ENCODE measurements at places on chromosomes 13 and 19.

GRCh38 chr13:58165617-58166016, 534.1 kb downstream of the PCDH17 start:
- DNase-seq = no peak

GRCh38 chr19:6264803-6265202, 15.0 kb downstream of the MLLT1 start:
- no peak for DNase-seq

GRCh38 chr19:29860492-29860891, 48.7 kb downstream of the CCNE1 start:
- no peak for DNase-seq

GRCh38 chr19:8965887-8966286, 44.3 kb downstream of the MUC16 start:
- DNase-seq = no peak

GRCh38 chr19:13102666-13103580, at the start of gene LYL1:
LYL1 (minus strand) TSS chr19:13102858; CDS start chr19:13101171, 1,687 bp downstream.
- DNase-seq = no peak

DNA sequence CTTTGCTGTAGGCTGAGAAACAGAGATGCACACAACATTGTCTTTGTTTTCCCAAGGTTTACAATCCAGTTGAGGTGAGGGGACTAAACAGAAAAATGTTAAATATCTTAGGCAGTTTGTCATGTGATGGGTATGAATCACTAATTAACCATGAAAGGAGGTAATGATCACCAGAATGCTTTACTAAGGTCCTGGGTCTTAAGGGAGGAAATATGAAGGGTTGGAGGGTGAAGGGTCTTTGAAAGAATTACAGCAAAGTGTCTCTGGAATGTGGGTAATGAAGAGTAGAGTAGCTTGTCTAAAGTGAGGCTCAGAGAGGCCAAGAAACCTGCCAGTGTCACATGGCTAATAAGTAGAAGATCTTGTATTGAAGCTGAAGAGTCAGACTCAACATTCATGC, 19.0 kb downstream of the BIVM start:
- DNase-seq = no peak

GRCh38 chr19:33784432-33784831, 12.2 kb upstream of the KCTD15 start:
- no peak for DNase-seq

DNA sequence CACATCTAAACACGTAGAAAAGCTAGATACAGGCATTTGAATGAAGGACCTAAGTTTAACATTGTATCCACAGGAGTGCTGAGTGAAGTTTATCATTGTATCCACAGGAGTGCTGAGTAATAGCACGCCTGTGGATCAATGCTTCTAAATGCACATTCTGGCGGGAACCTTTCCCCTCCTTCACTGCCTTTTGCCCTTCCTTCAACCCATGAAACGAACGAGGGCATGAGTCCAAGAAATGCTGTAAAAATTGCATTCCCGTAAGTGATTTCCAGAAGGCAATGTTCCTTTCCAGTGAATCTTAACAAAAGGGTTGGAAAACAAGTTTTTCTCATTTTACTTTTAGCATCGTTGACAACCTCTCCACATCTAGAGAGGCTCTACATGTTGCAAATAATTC, 88.1 kb downstream of the ZDHHC20 start:
- no peak for DNase-seq

GRCh38 chr19:51576850-51577249, 5.8 kb downstream of the ZNF175 start:
- no peak for DNase-seq

DNA sequence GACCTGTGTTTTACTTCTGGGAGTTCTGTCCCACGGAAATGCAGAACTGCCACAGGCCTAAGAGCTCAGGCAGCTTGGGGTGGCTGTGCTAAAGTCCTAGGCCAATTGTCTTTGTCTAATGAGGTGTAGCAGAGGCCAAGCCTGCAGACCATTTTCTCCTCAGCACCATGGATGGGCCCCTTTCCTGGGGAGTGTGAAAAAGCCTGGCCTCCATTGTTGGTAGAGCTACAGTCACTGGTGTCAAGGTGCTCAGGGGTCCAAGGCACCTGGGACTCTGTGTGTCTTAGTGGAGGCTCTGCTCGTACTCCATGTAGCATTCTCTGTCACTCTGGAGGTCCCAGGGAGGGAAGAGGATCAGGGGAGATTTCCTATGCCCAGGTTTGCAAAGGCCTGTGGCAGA, 329.6 kb downstream of the SLITRK5 start:
- no peak for DNase-seq

- DNase-seq = no peak
Observed at GRCh38 chr19:56969759-56970178, 129.2 kb upstream of the PEG3 start.

- no peak for DNase-seq
Observed at GRCh38 chr19:12751635-12752034, at the start of gene BEST2. BEST2 (plus strand) TSS chr19:12751791; CDS start chr19:12752593, 802 bp downstream.

GRCh38 chr19:51698296-51698695, 5.2 kb downstream of the SPACA6 start:
- DNase-seq = no peak

DNA sequence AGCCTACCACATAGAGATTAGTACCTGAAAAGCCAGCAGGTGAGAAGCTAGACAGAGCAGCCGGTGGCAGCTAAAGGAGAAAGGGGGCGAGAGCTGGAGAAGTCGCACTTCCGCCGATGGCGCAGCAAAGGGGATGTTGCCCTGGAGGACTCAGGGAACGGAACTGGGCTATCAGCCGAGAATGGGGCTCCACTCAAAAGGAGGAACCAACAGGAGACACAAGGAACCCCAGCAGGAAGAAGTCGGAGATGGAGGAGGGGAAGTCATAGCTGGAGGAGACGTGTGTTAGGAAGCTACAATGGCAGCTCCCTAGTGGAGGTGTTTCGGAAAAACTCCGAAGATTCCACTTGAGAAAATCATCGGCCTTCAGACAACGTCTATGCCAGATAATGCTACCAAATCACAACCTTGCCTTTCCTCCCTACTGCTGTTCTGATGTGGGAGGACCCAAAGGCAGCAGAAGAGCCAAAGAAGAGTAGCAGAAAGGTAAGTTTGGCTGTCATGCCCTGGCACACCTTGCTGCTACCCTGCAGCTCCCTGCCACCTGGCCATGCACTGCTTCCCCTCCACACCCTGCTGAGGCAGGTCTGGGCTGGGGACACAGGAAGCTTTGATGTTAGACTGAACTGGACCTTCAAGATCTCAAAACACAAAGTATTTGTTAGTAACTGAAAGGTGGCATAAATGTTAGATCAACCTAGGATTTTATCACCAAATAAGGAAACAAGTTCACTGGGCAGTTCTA, 127.9 kb downstream of the DLEU7 start:
- DNase-seq = no peak

DNA sequence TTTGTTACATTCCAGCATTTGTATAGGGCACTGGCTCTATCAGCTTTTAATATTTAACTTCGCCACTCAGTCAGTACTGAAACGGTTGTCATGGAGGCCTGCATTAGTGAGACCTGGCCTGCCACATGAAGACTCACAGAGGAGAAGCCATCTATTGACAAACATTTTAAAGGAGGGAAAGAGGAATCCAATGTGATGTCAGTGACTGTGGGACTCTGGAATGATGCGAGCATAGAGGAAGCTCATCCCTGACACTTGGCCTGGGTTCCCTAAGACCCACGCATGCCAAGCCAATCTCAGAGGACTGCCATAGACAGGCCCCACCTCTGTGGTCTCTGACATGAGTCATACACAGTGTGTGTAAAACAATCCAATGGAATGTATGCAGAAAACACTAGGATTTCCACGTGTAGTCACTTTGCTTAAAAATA, 7.9 kb upstream of the DPY19L3 start:
- no peak for DNase-seq

- DNase-seq = no peak
Observed at GRCh38 chr13:40175639-40176038, 490.8 kb downstream of the FOXO1 start.

DNA sequence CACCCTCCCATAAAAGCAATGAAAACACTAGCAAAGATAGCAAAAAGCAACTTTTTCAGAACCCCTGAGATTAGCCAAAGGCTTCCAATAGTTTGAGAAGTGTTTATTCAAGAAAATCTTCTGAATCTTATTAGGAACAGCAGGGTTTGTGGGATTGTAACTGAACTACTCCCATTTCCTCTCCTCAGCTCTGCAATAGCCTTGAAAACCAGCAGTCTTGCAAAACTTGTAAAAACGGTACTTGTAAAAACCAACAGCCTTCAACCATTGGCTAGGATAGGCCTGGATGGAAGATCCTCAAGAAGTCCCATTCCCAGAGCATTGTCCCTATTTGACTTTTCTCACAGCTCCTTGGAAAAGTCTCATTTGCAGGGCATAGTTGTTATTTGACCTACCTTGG, 12.1 kb downstream of the RNASEH2B start:
- no peak for DNase-seq

- no peak for DNase-seq
Observed at GRCh38 chr13:59012731-59013130, 1151.0 kb downstream of the DIAPH3 start.

- no peak for DNase-seq
Observed at GRCh38 chr19:48292798-48293197, 22.9 kb downstream of the ZNF114 start.

- no peak for DNase-seq
Observed at GRCh38 chr13:31793246-31793645, 53.9 kb downstream of the RXFP2 start.

GRCh38 chr19:52722062-52723003, 12.5 kb downstream of the ZNF611 start:
- no peak for DNase-seq

GRCh38 chr13:97116754-97117153, 105.4 kb upstream of the MBNL2 start:
- DNase-seq = peak; percentile 89

DNA sequence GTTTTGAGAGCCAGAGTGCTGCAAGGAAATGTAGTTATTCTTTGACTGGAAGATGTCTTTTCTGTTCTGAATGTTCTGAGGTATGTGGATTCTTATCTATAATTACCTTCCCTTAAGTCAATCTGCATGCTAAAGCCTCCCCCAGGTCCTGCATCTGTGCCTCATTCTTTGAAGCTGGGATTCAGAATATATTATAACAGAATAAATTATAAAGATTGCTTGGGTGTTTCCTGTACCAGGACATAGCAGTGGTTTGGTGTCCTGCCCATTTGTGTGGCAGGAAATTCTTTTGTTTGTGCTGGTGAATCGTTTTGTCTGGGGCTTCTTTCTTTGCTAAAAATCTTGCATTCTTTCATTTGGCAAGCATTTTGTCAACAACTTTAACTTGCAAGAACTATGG, 60.2 kb downstream of the ITGBL1 start:
- DNase-seq = no peak

DNA sequence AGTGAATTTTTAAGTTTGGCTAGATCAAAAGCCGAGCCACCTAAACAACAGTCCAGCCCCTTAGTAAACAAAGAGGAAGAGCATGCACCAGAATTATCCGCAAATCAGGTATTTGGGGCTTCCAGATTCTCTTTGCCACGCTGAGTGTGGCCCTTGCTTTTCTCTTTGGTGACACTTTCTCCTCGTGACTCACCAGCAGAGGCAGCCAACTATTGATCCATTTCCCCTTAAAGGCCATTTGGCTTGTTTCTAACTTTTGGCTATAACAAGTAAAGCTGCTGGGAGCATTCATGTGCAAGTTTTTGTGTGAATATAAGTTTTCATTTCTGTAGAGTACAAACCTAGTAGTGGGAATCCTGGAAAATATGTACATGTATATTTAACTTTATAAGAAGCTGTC, 17.6 kb upstream of the WDR88 start:
- DNase-seq = no peak

GRCh38 chr13:96672016-96672415, 322.3 kb downstream of the OXGR1 start:
- no peak for DNase-seq

- DNase-seq = no peak
Observed at GRCh38 chr13:28046981-28047380, 53.4 kb downstream of the FLT3 start.

- no peak for DNase-seq
Observed at GRCh38 chr19:33280351-33280921, 21.9 kb downstream of the CEBPA start.

- no peak for DNase-seq
Observed at GRCh38 chr13:79282976-79283375, 123.1 kb downstream of the RBM26 start.

DNA sequence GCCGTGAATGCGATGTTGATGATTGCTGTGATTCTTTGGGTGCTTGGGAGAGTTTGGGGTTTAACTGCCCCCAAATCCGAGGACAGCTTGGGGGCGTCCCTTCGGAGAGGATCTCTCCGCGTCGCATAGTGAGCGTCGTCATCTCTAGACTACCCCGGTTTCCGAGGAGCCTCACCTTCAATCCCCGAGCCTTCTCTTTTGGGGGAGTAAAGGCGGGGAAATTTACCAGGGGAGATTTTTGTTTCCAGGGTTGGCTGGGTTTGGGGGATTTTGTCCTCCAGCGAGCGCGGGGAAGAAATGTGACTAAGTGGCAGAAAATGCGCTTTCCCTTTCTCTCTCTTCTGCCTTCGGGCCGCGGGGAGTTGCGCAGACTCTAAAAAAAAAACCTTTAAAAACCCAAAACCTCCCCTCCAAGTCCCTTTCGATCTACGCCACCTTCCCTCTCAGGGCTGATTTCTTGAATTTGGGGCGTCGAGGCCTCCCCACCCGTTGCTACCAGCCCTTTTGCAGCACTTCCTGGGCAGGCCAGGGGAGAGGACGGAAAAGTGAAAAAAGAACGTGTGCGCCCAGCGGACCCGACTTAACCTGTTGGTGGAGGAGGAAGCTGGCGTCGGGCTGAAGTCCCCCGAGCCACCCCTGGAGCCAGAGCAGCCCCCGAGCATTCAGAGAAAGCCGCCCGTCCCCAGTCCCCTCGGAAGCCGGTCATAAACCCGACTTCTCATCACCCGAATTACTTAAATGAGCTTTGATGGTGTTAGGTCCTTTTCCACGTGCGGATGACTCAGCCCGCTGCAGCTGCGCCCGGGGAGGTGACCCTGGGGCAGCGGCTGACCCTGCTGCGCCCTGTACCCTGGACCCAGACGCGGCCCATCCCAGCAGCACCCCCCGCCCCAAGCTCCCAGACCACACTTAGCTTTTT, 17.7 kb downstream of the NFIX start:
- DNase-seq = no peak

- DNase-seq = no peak
Observed at GRCh38 chr13:100809856-100810255, 135.3 kb upstream of the TMTC4 start.

DNA sequence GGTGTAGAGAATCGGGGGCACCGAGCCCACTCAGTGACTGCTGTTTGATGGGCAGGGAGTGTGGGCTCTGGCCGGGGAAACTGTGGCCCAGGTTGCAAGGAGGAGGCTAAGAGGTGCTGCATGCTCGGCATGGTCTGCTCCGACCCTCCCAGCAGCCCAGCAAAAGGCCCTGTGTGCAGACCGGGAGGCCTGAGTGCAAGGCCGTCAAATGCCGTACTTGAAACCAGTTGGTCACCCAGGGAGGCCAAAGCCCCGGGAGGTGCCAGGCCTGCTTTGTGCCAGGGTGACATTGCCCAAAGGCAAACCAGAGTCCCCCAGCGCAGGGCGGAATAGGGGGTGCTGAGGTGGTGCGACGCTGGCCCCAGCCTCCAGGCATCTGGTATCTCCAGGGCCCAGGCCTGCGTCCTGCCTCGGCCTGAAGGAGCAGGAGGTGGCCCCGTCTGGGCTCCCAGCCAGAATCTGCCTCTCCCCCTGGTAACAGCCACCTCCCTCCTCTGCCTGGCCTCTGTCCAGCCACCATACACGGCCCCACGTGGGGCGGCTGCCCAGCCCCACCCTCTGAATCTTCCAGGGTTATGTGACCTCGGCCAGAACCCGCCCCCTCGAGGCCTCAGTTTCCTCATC, 4.0 kb downstream of the PIK3R2 start:
- peak; percentile 89 for DNase-seq

GRCh38 chr19:19026299-19026971, 6.9 kb downstream of the SUGP2 start:
- no peak for DNase-seq
